ENCODE measurements at places on chromosomes 2 and 18.
A peak's percentile ranks its signal among the peaks of the same experiment; 100 is the strongest.

- DNase-seq = peak; percentile 55
These were observed 81.9 kb upstream of the CHRNA1 start for GRCh38 chr2:174846218-174846617.

GRCh38 chr18:60421356-60422118, 49.0 kb upstream of the MC4R start:
- DNase-seq = no peak

DNA sequence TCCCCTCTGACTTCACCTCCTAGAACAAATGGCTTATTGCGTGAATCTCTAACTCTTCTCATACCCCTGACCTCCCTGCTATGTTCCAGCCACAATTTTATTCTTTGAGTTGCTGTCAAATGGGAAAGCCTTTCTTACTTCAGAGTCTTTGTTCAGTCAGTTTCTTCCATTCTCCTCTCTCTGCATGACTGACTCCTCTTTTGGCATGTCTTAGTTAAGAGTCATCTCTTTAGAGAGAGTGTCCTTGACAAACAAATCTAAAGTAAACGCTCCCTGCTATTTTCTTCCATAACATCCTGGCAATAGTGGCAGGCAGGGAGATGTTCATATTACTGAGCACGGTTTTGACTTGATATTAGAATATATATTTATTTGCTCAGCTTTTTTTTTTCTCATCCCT, 170.7 kb upstream of the ERBB4 start:
- DNase-seq = no peak

- DNase-seq = no peak
These were observed 101.2 kb downstream of the DGKD start for GRCh38 chr2:233455491-233455890.

DNA sequence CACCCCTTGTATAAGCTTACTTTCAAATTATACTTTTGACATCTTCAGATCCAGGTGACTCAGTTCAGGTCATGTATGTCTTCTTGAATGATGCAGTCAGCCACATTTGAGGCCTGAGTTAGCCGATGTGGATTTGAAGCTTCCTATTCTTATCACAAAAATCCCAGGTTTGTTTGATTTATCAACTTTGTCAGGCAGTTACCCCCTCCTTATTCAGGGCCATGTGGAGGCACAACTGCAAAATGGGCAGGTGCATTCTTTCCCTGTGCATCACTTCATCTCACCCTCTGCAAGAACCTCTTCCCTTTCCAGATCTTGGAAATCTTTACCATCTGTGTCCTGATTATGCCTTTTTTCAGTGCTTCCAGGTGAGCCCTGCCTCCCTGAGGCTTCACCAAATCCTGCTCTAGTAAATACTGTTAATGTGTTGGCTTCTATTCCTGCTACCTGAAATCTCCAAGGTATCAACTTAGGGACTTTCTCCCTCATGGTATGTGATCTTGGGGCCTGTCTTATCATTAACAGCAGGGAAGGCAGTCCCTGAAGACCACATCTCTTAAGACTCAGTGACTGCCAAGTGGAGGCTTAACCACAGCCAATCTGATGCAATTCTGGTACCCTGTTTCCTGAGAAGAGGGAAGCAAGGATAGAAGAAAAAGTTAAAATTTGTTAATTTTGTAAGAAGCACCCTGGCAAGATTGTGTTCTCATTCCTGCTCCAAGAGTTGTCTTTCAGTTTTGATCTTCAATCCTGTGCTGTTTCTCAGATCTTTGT, 9.4 kb upstream of the ARHGAP28 start:
- DNase-seq = no peak

GRCh38 chr18:69715191-69715795, 232.4 kb downstream of the CD226 start:
- DNase-seq = no peak

DNA sequence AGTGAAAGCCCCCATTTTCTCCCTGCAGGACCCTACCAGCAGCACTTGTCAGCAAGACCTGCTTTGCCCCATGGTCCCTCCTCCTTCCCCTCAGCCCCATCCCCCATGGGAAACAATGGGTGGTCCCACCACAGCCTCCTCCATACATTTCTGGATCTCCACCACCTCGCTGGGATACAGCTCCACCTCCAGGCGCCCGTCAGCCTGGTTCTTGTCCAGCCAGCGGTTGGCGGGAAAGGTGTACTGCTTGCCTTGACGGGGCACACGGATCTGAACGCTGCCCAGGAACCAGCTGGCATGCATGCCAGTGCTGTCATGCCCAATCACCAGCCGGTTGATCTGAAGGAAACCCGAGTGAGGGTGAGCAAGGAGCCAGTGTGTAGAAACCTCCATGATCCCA, 90.9 kb downstream of the LOXHD1 start:
- no peak for DNase-seq

DNA sequence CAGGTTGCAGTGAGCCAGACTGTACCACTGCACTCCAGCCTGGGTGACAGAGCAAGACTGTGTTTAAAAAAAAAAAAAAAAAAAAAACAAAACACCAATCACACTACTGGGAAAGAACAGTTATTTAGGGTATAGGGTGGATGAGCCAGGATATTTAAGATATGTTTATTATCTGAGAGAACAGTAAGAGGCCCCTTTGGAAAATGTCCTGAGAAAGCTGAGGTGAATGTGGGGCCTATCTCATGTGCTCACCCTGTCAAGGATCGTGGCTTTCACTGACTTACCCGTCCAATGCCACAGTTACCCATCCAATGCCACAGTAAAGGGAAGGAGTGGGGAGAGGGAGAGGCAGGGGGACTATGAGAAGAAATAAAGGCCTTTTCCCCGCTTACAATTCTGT, 19.9 kb upstream of the ENOSF1 start:
- no peak for DNase-seq

- no peak for DNase-seq
These were observed 265.9 kb downstream of the TFCP2L1 start for GRCh38 chr2:121019071-121019470.
